ENCODE measurements at places on chromosomes 5 and 9.
A peak's percentile ranks its signal among the peaks of the same experiment; 100 is the strongest.

- no peak for DNase-seq
Observed at GRCh38 chr9:75914883-75915452, 24.5 kb downstream of the PCSK5 start.

- no peak for DNase-seq
Observed at GRCh38 chr9:36676778-36677485, 104.2 kb downstream of the MELK start.

- DNase-seq = no peak
Observed at GRCh38 chr5:138805096-138805495, 51.9 kb downstream of the CTNNA1 start.

DNA sequence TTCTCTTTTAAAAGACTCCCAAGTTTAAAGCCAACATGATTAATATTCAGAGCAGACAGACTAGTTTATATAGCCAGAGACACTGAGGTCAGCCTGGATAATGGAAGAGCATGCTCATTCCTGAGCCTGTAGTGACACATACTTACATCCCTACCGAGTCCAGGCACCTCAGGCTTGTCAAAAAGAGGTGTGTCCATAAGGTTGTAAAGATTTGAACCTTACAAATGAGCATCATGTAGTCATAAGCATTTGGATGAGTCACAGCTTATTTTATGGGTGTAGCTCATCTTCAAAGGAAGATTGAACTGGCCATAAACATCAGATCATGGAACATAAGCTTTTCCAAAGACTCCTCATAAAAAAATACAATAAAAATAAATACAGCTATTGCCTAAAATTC lies 333.5 kb downstream of the EFNA5 start:
- no peak for DNase-seq

DNA sequence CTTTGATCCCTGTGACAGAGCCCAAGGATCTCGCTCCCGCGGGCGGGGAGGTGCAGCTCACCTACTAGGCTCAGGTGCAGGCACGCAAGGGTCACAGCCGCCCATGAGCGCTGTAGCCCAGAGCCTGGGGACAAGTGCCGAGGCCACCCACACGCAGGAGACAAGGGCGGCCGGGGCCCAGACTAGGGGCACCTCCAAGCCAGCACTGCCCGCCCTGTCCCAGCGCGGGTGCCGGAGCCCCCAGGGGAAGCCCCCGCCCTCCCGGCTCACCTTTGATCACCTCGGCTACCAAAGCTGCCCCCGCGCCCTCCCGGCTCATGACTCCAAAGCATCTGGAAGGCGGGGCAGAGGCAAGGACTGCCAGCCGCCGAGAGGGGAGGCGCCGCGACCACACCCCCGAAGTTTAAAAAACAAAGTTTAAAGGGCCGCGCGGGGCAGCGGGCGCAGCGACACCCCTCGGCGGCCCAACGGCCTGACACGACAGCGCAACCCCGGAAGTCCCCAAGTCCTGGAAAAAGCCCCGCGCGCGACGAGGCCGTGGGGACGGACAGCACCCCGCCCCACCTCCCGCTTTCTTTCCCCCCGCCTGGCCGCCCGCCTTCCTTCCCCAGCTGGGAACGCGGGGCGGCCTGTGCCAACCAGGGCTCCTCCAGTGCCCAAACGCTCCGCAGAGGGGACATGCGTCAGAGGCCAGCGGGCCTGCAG lies 53.0 kb downstream of the CDC14B start:
- DNase-seq = peak; percentile 45

DNA sequence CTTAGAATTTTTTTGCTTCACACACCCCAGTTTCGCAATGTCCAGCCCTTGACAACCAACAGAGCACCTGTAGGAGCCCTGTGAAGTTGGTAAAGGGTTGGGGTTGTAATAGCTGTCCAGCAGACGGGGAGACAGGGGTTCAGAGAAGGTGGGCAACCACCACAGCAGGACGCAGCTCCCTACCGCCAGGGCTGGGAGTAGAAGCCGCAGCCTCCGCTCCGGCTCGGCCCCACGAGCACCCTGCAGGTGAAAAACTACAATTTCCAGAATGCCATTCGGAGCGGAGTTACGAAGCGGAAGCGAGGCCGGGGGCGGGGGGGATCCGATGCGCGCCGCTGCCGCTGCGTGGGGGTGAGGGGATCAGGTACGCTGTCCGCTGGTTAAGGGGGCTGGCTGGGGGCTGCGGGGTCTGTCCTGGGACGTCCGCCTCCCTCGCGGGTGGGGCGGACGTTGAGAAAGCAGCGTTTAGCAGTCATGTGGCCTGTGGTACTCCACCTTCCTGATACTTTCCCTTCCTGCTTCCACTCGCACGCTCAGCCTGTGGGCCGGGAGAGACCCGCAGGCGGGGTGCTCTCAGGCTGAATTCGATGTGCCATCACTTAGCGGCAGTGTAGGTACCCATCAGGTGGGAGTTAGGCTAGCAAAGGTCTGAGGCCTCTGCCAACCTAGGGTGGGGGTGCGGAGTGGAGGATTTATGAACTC lies at the start of gene TRMT10B:
TRMT10B (plus strand) TSS at position 317 of the 702 bp plus-strand sequence. CDS start 8,127 bp downstream, outside the sequence.
- no peak for DNase-seq

GRCh38 chr5:135271533-135272310 lies 127.3 kb downstream of the MACROH2A1 start:
- DNase-seq = peak; percentile 46

GRCh38 chr5:168934169-168934568 lies 355.0 kb upstream of the PANK3 start:
- DNase-seq = no peak

DNA sequence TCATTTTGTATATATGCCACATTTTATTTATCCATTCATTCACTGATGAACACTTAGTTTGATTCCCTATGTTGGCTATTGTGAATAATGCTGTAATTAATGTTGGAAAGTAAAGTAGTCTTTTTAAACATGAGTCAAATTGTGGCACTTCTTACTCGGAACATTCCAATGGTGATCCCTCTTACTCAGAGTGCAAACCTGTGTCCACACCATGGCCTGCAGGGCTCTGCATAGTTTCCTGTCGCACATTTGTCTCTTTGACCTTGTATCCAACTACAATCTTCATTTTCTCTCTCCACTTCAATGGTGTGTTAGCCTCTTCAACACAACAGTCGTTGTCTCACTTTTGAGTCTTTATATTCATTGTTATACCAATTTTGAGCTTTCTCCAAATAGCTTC lies 98.1 kb upstream of the PAPPA start:
- DNase-seq = no peak

DNA sequence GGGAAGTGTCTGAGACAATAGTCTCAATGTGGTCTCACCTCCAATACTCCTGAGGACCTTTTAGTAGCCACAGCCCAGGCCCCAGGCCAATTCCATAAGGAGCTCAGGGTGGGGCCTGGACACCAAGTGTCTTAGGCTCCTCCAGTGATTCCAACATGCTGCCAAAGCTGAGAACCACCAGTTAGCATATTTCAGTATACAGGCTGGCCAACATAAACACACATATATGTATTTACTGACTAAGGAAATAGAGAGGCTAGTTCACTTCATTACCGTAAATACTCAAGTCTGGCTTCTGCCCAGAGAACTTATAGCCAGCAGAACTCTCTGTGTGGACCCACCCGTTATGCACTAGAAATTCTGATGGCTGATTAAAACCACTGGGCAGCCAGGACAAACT lies 24.1 kb downstream of the S1PR3 start:
- DNase-seq = no peak

GRCh38 chr9:38687389-38687842 lies 32.5 kb downstream of the FAM240B start:
- DNase-seq = no peak

DNA sequence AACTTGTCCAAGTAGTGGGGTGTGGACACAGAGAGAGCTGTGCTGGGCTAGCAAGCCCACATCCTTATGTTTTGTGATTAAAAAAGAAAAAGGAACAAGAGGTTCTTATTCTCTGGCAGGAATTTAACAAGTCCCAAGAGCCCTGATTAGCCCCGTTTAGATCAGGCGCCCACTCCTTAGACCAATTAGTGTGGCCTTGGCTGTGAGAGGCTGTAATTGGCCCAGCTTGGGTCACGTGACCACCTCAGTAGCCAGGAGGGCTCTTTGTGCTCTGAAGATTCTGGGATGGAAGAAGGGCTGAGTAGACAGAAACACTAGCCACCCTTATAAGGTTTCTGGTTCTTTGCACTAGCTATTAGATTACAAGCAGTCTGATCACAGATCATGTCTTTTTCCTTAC lies 31.1 kb downstream of the GCNT4 start:
- no peak for DNase-seq

- DNase-seq = no peak
Observed at GRCh38 chr5:6644794-6645241, 11.6 kb downstream of the SRD5A1 start.

DNA sequence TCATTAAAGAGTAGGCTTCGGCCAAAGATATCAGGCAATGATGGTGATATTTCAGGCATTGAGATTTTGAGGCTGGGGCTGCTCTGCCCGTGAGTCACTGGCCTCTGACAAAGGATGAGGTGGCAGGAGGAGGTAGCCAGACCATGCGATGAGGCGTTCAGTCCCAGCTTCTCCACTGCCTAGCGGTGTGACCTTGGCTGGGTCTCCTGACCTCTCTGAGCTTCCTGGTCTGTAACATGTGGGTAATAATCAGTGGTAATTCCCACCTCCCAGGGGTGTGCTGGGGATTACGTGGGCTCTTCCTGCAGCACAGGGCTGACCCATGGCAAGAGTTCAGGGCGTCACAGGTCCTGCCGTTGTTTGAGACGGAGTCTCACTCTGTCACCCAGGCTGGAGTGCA lies 73.2 kb upstream of the RAPGEF1 start:
- DNase-seq = no peak

DNA sequence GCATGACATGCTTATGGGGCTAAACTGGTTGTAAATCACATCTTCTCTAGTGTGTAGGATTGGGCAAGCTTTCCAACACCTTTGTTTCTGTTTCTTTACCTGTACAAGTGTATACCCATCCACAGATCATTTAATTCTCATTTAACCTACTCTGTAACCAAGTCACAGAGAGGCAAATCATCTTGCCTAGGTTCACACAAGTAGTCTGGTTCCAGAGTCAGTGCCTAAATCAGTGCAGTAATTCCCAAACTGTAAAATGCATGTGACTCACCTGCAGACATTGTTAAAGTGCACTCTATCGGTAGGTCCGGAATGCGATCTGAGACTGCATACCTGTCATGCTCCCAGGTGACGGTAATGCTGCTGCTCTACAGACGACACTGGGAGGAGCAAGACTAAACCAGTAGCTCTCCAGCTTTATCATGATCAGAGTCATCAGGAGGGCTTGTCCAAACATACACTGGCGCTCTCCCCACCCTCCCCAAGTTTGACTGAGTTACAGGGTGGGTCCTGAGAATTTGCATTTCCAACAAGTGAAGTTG lies 107.9 kb upstream of the FREM1 start:
- DNase-seq = no peak

DNA sequence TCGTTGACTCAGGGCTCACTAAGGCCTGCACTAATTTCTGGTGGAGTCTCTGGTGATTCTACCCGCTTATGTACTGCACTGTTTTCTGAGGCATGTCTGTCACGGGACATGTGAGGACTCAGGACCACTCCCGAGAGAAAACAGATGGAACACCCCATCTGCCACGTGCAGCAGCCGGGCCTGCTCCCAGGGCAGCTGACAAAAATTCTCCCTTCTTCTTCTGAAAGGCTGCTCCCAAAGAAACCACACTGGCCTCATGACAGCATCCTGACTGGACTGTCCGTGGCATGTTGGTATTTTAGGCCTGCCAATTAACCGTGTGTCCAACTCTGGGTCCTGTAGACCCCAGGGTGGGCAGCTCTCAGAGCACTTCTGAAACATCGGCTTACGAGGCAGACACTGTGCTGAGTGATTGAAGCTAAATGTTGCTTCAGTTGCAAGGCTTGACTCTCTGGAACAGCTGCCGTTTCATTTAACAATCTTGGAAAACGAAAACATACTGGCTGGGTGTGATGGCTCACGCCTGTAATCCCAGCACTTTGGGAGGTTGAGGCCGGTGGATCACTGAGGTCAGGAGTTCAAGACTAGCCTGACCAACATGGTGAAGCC lies 39.0 kb downstream of the FAM240B start:
- DNase-seq = no peak

DNA sequence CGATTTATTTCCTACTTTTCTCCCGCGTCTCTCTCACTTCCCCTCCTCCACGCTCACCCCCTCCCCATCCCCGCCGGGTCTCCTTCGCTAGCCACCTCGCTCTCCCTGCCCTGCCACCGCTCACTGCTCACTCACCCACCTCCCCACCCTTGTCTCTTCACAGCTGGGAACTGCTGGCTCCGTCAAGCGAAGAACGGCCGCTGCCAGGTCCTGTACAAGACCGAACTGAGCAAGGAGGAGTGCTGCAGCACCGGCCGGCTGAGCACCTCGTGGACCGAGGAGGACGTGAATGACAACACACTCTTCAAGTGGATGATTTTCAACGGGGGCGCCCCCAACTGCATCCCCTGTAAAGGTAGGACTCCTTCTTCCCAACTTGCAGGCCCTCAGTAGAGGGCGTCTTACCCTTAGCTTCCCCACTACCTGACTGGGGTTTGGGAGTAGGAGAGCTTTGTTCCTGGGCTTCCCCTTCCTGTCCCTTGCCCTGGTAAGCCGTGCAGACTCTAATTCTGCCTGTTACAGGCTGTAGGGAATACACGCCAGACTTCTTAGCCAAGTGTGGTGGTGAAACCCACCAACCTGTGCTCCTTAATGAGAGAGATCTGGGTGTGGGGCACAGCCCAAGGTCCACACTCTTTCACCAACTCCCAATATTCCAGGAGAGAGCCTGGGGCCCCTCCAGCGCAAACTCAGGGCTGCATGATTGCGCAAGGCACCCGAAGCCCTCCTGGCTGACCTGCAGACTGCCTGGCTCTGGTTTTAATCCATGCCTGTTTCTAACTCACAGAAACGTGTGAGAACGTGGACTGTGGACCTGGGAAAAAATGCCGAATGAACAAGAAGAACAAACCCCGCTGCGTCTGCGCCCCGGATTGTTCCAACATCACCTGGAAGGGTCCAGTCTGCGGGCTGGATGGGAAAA lies 2.5 kb downstream of the FST start:
- DNase-seq = no peak

- DNase-seq = no peak
Observed at GRCh38 chr9:77423841-77424240, 224.3 kb downstream of the GNA14 start.

GRCh38 chr9:133375116-133375723 lies 640 bp downstream of the SURF4 start:
- DNase-seq = no peak

GRCh38 chr9:106146066-106146840 lies 451.9 kb downstream of the TMEM38B start:
- no peak for DNase-seq

DNA sequence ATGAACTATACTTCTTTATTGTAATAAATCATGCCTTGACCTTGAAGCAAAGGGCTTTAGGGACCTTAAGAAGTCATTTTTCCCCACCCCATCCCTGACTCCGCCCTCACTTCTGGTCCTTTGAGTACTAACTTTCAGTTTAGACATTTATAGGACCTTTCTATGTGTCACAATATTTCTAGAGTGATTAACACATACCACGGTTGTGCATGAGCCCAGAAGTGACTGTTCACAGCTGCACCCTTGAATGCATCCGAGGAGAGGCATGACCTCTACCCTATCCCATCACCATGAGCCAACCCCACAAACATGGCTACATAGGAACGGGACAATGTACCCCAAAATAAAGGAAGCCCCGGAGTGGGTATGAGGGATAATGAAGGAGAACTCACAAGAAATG lies 160.3 kb downstream of the HSD17B3 start:
- no peak for DNase-seq

GRCh38 chr9:109335929-109336328 lies 15.1 kb upstream of the EPB41L4B start:
- no peak for DNase-seq

Measured in amniotic stem cell (primary cell).